Stimulated activated CD4-positive, alpha-beta T cell treated with anti-CD3 and anti-CD28 coated beads, Interleukin-15, amount 100 ng/mL, for 24 hours (primary cell): ENCODE measurements at places on chromosomes 5 and 9.

- no peak for DNase-seq
These were observed 27.1 kb downstream of the HNRNPH1 start for GRCh38 chr5:179596421-179596820.

DNA sequence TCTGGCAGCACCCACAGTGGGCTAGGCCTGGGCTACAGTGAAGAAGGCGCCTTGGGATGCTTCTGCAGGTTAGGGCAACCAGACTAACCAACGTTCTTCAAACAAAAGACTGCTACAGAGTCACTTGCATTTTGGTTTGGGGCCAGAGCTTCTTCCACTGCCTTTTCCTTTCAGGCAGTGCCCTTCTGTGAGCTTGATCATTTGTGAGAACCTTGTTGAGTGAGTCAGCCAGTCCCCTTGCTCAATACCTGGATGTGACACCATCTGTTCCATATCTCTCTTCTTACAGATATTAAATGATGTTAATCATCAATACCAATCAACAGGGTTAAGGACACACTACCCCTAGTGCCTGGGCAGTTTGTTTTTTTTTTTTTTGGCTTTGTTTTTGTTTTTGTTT is 46.5 kb upstream of the VDAC1 start:
- peak; percentile 31 for DNase-seq

DNA sequence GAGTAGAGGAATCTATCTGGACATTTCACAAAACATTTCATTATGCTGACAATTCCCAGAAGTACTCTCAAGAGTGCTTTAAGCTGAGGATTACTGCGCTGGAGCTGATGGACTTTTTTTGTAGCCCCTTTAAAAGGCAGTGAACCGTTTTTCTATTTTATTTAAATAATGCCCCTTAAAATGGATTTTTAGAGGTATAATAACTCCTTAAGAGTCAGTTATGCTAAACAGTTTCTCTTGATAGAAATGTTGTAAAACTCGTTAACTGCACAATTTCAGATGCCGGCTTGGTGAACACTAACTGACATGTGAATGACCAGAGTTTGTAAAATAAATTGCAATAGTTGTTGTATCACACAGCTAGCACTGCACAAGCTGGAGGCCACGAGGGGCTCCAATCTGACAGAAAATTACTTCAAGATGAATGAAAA is 174.0 kb downstream of the NR2F1-AS1 start:
- DNase-seq: no peak

- DNase-seq: no peak
These were observed 5.9 kb upstream of the PRKACG start for GRCh38 chr9:69019808-69020207.

DNA sequence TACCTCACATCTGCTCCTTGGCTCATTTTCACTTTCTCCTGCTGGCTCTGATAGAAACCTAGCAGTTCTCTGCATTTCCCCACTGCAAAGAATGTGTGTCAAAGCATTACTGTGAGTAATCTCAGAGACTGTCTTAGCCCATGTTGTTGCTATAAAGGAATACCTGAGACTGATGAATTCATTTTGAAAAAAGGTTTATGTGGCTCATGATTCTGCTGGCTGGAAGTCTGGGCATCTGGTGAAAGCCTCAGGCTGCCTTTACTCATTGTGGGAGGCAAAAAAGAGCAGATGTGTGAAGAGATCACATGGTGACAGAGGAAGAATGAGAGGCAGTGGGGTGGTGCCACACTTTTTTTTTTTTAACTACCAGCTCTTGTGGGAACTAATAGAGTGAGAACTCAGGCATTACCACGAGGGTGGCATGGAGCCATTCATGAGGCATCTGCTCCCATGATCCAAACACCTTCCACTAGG is 191.6 kb upstream of the CTNND2 start:
- DNase-seq: no peak

GRCh38 chr9:130606887-130607600 is 27.7 kb downstream of the FUBP3 start:
- no peak for DNase-seq

DNA sequence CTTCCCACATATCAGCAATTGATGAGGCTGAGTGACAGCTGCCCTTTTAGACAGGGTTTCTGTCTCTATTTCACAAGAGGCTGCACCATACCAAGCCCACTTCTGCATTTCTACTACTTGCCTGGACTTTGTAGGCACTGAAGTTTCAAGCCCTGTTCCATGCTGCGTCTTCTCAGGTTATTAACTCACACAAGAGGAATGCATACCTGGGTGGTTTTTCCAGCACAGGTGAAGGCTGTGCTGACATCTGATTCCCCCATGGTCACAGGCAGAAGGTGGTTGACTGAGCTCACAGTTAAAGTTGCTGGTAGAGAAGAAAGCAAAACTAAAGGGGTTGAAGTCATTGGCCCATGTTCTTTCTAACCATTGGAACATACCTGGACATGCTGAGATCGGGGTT is 86.6 kb downstream of the MAMDC2 start:
- DNase-seq: no peak

DNA sequence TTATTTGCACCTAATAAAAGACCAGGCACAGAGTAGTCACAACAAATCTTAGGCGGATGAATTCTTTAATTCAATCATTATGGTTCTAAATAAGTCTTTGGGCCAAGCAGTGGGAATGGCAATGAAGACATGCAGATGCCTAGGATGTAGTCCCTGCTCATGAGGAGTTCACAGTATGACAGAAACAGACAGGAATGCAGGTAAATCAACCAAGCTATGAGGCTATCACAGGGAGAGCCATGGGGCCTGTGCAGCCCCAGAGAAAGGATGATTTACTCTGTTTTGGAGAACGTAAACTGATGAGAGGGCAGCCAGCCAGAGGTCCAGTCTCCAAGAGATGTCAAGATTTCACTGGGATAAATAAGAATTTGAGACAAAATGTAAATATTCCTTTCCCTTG is 129.4 kb downstream of the TRIM32 start:
- no peak for DNase-seq

DNA sequence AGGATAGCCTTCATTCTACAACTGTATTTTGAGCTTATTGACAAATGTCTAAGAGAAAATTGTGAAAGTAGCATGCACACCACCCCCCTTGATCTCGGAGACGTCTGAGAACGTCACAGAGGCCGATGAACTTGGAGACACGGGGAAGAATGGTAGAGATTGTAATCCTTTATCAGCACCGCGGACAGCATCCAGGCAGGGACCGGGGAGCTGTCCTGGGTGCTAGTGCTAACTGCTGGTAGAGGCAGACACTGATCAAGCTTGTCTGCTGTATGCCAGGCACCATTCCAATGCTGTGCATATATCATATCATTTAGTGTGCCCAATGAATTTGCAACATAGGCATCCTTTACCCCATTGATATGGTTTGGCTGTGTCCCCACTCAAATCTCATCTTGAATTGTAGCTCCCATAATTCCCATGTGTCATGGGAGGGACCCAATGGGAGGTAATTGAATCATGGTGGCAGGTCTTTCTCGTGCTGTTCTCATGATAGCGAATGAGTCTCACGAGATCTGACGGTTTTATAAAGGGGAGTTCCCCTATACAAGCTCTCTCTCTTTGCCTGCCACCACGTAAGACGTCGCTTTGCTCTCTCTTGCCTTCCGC is 98.8 kb downstream of the LHX2 start:
- peak; percentile 55 for DNase-seq

DNA sequence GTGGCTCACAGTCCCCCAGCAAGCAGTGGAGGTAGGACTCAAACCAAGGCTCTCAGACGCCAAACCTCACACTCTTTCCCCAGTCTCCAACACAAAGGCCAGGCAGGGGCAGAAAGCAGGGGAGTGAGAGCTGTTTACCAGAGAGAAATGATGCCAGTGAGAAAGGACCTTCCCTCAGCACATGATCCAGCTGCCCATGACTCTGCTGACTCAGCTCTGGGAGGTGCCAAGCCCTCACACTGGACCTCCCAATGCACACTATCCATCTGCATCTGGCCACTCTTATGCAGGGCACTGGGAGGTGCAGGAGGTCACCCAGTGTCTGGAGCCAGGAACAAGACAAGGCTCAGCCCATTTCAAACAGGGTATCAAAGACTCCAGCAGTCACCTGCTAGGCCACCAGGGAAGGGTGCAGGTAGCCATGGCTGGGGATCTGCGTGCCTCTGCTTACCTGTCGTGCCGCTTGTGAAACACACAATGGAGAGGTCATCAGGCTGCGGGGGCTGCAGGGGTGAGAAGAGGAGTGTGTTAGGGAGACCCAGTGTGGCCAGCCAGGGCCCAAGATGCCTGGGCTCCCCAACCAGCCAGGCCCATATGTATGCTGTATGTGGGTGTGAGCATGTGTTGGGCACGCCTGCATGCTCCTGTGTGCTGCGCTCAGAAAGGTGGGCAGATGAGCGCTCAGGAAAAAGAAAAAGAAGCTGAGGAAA is 26.3 kb downstream of the ACSL6 start:
- no peak for DNase-seq

GRCh38 chr9:25678846-25679360 is 659 bp upstream of the TUSC1 start:
- DNase-seq: no peak

DNA sequence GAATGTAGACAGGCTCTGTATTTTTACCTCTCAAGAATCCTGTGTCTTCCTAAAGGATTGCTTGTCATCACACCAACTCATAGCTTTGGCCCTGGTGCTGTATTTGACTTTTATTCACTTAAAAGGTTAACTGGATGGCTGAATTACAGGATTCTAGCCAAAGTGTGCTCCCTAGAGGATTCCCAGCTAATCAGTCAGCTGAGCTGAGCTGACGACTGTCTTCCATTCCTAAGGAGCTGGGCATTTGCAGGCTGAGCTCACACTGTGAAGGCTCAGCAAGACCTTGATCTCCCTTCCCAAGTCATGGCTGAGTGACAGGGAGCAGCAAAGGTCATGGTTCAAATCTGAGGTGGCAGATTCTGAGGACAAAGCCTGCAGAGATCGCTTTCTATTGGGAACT is 59.0 kb upstream of the PALM2AKAP2 start:
- no peak for DNase-seq

DNA sequence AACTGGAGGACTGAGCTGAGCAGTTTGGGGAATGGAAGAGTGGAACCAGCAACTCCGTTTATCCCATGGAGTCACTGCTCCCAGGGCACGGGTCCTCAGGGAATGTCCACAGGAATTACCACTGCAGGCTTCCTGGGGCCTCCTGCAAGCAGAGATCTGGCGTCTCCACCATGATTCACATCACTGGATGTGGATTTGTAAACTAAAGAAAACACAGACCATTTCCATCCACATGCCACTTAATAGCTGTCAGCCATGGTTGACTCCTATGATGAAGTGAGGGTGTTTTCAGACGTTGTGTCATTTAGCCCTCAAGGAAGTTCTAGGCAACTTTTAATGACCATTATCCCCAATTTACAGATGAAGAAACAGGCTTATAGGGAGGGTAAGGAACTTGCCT is 30.2 kb downstream of the SNCAIP start:
- DNase-seq: no peak

DNA sequence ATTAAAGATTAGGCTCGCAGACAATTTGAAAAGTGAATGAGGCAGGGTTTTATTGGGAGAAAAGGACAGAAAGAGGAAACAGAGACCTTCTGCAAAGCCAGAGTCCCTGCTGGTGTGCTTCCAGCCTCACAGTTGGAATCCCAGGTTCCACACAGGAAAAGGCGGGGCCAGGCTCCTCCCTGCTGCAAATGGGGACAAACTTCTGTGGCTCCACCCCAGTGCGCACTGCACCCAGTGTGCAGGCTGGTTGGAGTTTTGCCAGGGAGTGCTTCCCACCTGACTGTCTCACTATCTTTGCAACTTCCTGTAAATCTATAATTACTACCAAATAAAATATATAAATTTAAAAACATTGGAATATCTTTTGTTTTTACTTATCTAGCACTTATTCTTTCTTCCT is 386.0 kb upstream of the GRIN3A start:
- no peak for DNase-seq

- no peak for DNase-seq
These were observed 1.9 kb upstream of the LHX2 start for GRCh38 chr9:124009531-124010217.

DNA sequence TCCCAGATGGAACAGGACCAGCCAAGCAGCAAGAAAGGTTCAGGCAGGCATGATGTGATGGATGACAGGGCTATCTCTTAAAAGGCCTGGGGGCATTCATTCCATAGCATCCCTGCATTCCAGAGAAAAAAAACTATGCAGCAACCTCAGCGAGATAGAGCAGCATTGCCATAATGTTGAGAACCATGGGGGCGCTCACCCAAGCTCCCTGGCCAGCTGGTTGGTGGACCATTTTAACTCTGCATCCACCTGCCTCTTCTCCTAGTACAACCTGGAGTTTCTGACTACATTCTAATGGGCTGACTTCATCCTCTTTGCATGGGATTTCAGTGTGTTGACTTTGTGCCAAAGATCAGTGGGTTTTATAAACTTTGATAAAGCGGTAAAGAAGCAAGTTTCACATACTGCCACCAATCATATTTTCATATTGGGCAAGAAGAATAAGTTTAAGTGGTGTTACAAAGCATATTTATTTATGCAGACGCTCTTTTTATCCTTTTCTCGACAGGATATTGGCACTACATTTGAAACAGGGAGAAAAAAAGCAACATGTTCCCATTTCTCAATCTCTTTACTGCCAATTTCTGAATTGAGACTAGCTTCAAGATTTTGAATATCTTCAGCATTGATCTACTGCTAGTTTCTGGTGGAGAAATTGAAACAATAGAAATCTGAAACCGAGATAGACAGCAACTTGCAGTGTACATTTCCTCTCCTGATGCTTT is 378.3 kb upstream of the WWC1 start:
- DNase-seq: no peak

GRCh38 chr5:59042201-59043055 is 459.6 kb downstream of the RAB3C start:
- DNase-seq: peak; percentile 26
